ENCODE measurements at places on chromosomes 2 and 18. TPM values are rescaled to one million over a fixed set of nuclear protein-coding genes. Genes with fewer than 3 reads are reported as not detected.

Gene IL36G
- not detected for total RNA-seq

Gene CELF4
- not detected for total RNA-seq

Gene TLX2
- total RNA-seq: not detected

Gene NEB
- 0.26 TPM for total RNA-seq

Gene SPP2
- total RNA-seq: not detected

Gene EGR4
- total RNA-seq: under 0.01 TPM

Gene TXNDC2
- not detected for total RNA-seq

Gene UXS1
- total RNA-seq: 18.5 TPM

Gene ATP8B1
- 53.4 TPM for total RNA-seq

Gene FAM237A
- not detected for total RNA-seq

Gene CROCC2
- total RNA-seq: 0.51 TPM

Gene CCDC85A
- not detected for total RNA-seq

Gene SCN2A
- total RNA-seq: 2.1 TPM

Gene SCN3A
- 0.33 TPM for total RNA-seq

Gene PASK
- 1.5 TPM for total RNA-seq

Gene ESPNL
- total RNA-seq: 1.3 TPM

Gene STEAP3
- total RNA-seq: 13.7 TPM

Gene SPAG16
- total RNA-seq: 36.0 TPM

Gene FER1L5
- total RNA-seq: 0.51 TPM

Gene PLGLB2
- 1.7 TPM for total RNA-seq

Gene CASP10
- total RNA-seq: 8.1 TPM

Gene MC2R
- not detected for total RNA-seq

Gene CCDC68
- 8.3 TPM for total RNA-seq

Gene NBEAL1
- 38.0 TPM for total RNA-seq

Gene RRM2
- total RNA-seq: 1.5 TPM

Gene LRPPRC
- 55.0 TPM for total RNA-seq

Gene PROKR1
- total RNA-seq: not detected

Gene ATP6V1B1
- 2.1 TPM for total RNA-seq

Gene PTMA
- total RNA-seq: 481 TPM

Gene ITGA4
- 57.5 TPM for total RNA-seq

Gene RANBP2
- 59.3 TPM for total RNA-seq

Gene FBLN7
- 0.99 TPM for total RNA-seq

Gene AQP12B
- total RNA-seq: not detected

Gene SOX11
- 2.1 TPM for total RNA-seq

Gene MAP4K4
- 164 TPM for total RNA-seq

Gene TTC39C
- 32.6 TPM for total RNA-seq

Gene RAB6C
- total RNA-seq: not detected

Gene MPP4
- total RNA-seq: 0.26 TPM

Gene COX7A2L
- total RNA-seq: 270 TPM

Gene AGAP1
- 10.6 TPM for total RNA-seq

Gene NLRC4
- total RNA-seq: not detected

Gene MYO5B
- under 0.01 TPM for total RNA-seq

Gene PID1
- 8.2 TPM for total RNA-seq

Gene GAREM2
- 0.66 TPM for total RNA-seq

Gene ACMSD
- not detected for total RNA-seq

Gene CLHC1
- 7.2 TPM for total RNA-seq

Gene ALK
- under 0.01 TPM for total RNA-seq

Gene VWC2L
- not detected for total RNA-seq

Gene SERPINB7
- total RNA-seq: 3.0 TPM

Gene RSAD2
- total RNA-seq: 1.7 TPM

Gene SCG2
- 0.66 TPM for total RNA-seq

Gene ANO7
- total RNA-seq: 0.50 TPM

Gene TACR1
- not detected for total RNA-seq

Gene CLEC4F
- not detected for total RNA-seq

Gene PJVK
- total RNA-seq: 4.3 TPM

Gene RNF138
- 24.6 TPM for total RNA-seq

Gene HNMT
- 139 TPM for total RNA-seq

Gene MEP1B
- total RNA-seq: under 0.01 TPM

Gene TUBA3E
- not detected for total RNA-seq

All from fibroblast of lung (primary cell).